Esophagus muscularis mucosa (tissue), 4 donors: ENCODE measurements at places on chromosomes 11 and 22. TPM values are rescaled to one million over a fixed set of nuclear protein-coding genes. Genes with fewer than 3 reads are reported as not detected.

GRCh38 chr11:100860318-100861155 is 173.4 kb downstream of the ARHGAP42 start:
- H3K27ac ChIP-seq, result no peak overlapping the region
- H3K36me3 ChIP-seq, result no peaks in the 10 kb centered on the region

The NXPE1 gene
- total RNA-seq, result not detected

DNA sequence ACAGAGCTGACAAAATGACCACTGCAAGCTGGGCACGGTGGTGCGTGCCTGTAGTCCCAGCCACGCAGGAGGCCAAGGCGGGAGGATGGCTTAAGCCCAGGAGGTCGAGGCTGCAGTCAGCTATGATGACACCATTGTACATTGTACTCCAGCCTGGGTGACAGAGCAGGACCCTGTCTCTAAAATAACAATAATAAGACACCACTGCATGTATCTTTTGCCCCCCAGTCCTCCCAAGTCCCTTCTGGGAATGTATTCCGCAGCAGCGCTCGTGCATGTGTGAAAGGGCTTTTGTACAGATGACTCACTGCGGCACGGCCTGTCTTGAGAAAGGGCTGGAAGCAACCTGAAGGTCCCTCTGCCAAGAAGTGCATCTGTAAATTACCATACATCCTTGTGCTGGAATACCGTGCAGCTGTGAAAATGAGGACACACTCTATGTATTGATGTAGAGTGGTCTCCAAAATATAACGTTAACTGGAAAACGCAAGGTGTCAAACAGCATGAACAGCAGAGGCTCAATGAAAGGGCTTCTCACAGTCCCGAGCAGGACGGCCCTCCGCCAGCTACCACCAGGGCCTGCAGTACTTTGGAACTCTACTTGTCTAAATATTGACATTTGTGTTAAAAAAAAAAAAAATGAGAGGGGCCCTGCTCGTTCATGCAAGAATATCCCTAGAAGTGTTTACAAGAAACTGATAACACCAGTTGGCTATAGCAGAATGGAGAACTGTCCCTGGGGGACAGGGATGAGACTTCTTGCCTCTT is 9.0 kb upstream of the CDC42EP2 start:
- H3K36me3 ChIP-seq, result no peaks in the 10 kb centered on the region
- no peaks in the 10 kb centered on the region for H3K27me3 ChIP-seq
- peak overlapping the region; percentile 63 for H3K27ac ChIP-seq
- no peak for DNase-seq
- peaks cover 72% of the 10 kb centered on the region for H3K4me1 ChIP-seq
- H3K4me3 ChIP-seq, result no peak overlapping the region

GRCh38 chr11:27497284-27497866 is 9.2 kb downstream of the LIN7C start:
- H3K4me3 ChIP-seq, result no peak overlapping the region
- H3K4me1 ChIP-seq, result peaks cover 19% of the 10 kb centered on the region
- no peak for DNase-seq
- no peak overlapping the region for H3K27ac ChIP-seq
- H3K36me3 ChIP-seq, result peaks cover 62% of the 10 kb centered on the region
- no peaks in the 10 kb centered on the region for H3K27me3 ChIP-seq

DNA sequence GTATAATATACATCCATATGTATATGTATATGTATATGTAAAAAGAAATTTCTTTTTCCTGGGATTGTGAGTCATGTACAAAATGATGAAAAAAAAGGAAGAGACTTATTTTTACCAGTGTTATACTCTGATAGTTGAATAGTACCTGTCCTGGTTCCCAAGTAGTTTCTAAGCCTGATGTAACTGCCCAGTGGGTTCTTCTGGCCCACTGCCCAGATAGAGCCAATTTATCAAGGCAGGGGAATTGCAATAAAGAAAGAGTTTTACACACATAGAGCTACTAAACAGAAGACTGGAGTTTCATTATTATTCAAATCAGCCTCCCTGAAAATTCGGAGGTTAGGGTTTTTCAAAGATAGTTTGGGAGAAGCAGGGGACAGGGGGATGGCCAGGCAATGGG is 29.1 kb upstream of the NARS2 start:
- H3K27me3 ChIP-seq, result no peaks in the 10 kb centered on the region
- no peaks in the 10 kb centered on the region for H3K4me1 ChIP-seq
- peak; percentile 10 for DNase-seq
- no peak overlapping the region for H3K4me3 ChIP-seq

The RAB36 gene
- 5.0 TPM for total RNA-seq

DNA sequence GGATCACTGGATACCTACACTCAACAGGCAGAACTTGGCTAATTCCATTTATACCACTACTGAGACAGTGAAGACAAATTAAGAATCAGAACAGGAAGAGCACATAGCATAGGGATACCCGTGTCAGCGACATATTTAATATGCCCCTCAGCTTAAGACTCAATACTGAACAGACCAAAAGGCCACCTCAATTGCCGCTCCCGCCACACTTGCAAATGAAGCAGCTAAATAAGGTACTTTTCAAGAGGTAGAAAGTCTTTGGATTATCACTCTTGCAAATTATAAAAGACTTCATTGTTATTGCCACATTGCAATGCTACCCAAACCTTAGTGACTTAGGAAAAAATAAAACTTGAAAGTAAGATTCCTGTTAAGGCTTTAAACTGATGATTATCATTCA is 3.1 kb downstream of the DDX17 start:
- peak overlapping the region; percentile 86 for H3K4me3 ChIP-seq
- H3K36me3 ChIP-seq, result peaks cover 53% of the 10 kb centered on the region
- peaks cover 50% of the 10 kb centered on the region for H3K4me1 ChIP-seq
- no peaks in the 10 kb centered on the region for H3K27me3 ChIP-seq
- no peak for DNase-seq

GRCh38 chr11:69172674-69173073 is 16.9 kb downstream of the SMIM38 start:
- H3K4me1 ChIP-seq, result peaks cover 4% of the 10 kb centered on the region
- no peak for DNase-seq
- no peak overlapping the region for H3K27ac ChIP-seq
- H3K27me3 ChIP-seq, result no peaks in the 10 kb centered on the region

GRCh38 chr22:28742562-28742962 is 723 bp downstream of the HSCB start:
- H3K27me3 ChIP-seq, result no peaks in the 10 kb centered on the region
- H3K36me3 ChIP-seq, result peaks cover 40% of the 10 kb centered on the region
- peaks cover 10% of the 10 kb centered on the region for H3K4me1 ChIP-seq
- H3K27ac ChIP-seq, result peak overlapping the region; percentile 99
- H3K4me3 ChIP-seq, result peak overlapping the region; percentile 76
- no peak for DNase-seq

DNA sequence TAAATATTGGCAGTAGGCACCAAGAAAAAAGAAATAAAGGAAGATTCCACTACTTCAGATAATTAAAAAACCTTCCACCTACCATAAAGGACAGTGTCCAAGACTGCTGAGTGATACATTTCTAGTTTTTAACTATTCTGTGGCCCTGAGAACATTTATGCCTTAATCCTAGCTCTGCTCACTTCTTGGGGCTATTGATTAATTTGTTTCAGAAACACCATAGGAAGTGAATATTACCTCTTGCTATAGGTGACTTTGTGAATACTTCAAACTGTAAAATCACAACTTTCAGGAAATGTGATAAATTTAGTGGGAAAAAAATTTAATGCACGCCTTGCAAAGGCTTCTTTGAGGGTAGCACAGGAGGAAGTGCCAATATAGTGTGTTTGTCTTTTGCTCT is 35.2 kb downstream of the NF2 start:
- H3K4me3 ChIP-seq, result no peak overlapping the region
- no peaks in the 10 kb centered on the region for H3K27me3 ChIP-seq
- peaks cover 39% of the 10 kb centered on the region for H3K36me3 ChIP-seq
- H3K4me1 ChIP-seq, result peaks cover 8% of the 10 kb centered on the region
